Stimulated activated CD8-positive, alpha-beta memory T cell treated with anti-CD3 and anti-CD28 coated beads, Interleukin-7, amount 100 ng/mL, for 1 hour (primary cell): ENCODE measurements at places on chromosomes 13 and 19.

DNA sequence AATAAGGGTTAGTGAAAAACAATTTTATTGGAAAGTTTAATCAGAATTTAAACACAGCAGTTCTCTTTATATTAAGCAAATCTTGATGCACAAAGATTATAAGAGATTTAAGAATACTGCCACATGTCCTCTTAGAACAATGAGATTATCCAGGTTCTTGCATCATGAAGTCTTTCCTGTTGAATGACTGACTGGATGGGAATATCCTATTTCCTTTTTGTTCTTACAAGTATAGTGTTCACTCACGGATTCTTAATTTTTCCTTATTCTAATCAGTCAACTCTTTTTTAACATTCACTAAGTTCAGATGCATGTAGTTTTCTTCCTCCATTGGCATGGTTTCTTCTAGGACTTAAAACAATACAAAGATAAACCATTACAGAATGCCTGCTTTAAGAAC lies 10.1 kb downstream of the URI1 start:
- DNase-seq, result no peak

DNA sequence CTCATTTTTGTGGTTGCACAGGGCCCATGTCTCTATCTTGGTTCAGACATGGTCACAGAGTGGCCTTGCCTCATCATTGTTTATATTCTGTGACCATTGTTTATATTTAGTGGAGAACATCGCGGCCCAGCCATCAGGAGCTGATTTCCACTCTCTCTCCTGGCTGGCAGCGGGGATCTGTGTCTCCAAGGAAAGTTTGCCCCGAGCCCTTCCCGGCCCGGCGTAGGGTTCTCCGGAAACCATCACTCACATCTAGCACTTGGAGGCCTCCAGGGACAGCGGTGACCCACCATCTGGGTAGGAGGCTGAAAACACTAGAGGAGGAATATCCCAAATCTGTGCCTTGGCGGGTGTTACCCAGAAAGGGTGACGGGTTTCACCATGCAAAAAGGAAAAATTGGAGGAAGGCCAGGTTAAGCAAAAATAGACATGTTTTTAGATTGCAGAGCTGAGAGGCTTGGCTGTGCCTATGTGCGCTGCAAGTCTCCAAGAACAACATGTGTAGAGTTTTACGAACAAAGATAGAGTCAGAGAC lies 726 bp upstream of the ZNF358 start:
- DNase-seq, result no peak

DNA sequence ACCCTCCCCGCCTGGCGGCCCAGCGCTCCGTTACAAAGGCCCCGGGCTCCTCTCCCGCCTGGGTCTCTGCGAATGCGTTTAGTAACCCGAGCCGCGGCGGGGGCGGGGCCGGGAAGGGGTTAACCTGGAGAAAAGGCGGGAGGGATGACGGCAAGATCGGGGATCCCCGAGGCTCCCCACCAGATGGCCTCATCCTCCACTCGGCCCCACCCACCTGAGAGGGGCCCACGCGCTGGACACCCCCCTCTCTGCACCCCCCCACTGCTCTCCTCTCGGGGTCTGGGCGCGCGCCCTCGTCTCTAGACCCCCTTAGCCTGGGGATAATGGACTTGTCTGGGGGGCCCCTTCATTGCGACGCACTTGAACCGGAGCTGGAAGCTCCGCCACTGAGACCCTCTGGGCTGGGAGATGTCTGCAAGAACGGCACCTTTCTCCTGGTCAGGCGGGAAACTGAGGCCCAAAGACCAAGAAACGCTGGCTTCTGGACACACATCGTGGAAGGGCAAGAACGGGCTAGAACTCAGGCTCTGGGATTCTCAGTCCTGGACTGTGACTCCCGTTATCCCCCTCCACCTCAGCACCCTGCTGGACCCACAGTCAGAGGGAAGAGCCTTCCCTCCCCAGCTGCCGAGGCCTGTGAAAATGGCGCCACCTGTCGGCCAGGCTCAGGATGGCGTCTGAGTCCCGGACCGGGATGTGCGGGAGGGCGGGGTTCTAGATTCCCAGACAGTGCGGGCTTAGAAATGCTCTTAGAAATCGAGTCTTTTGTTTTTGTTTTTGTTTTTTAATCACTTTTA lies 2.9 kb upstream of the LTBP4 start:
- DNase-seq, result peak; percentile 70

DNA sequence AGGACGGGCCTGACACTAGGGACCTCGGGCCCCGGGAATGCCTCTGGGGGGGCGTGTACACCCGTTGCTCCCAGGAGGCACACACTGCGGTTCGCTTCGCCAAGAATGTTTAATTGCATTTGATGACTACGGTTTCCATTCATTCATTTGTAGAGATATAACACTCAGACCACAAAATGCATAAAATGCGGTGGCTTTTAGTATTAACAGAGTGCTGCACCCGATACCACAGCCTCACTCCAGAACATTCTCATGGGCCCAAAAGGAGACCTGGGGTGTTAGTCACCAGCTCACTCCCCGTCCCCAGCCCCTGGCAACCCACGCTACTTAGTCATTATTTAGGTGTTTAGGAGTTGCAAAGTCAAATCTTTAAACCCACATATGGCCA lies 21.8 kb downstream of the HCN2 start:
- peak; percentile 21 for DNase-seq

GRCh38 chr13:23810685-23811240 lies 78.4 kb downstream of the MIPEP start:
- no peak for DNase-seq

GRCh38 chr19:4702764-4703163 lies 20.9 kb downstream of the DPP9 start:
- DNase-seq, result no peak

GRCh38 chr13:109868578-109869311 lies 82.4 kb upstream of the IRS2 start:
- no peak for DNase-seq

DNA sequence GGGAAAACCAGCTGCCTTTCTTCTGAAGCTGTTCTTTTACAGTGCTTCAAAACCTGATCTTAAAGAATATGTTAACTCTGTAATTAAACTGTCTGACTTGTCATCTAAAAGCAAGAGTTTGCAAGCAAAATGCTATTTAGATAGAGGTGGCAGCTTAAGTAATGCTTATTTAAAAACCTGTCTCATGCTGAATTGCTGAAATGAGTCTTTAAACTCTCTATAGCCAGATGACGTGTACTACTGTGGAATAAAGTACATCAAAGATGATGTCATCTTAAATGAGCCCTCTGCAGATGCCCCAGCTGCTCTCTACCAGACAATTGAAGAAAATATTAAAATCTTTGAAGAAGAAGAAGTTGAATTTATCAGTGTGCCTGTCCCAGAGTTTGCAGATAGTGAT lies 22.9 kb downstream of the ITM2B start:
- no peak for DNase-seq

GRCh38 chr19:55857974-55858373 lies 21.6 kb downstream of the NLRP4 start:
- no peak for DNase-seq

DNA sequence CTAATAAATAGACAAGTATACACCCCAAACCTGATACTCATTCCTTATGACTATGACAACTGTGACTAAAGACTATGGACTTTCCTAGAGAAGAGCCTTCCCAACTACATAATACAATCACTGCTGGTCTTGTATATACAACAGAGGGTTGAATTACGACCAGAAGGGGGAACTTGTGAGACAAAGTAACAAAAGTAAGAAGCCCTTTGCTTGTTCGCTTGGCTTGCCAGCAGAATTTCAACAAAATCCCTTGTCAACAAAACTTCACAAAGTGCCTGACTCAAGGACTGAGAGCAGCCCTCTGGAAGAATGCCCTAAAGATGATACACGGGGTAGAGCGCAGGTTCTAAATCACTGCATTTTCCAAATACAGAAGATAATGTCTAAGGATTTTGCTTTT lies 99.4 kb downstream of the WASF3 start:
- no peak for DNase-seq

DNA sequence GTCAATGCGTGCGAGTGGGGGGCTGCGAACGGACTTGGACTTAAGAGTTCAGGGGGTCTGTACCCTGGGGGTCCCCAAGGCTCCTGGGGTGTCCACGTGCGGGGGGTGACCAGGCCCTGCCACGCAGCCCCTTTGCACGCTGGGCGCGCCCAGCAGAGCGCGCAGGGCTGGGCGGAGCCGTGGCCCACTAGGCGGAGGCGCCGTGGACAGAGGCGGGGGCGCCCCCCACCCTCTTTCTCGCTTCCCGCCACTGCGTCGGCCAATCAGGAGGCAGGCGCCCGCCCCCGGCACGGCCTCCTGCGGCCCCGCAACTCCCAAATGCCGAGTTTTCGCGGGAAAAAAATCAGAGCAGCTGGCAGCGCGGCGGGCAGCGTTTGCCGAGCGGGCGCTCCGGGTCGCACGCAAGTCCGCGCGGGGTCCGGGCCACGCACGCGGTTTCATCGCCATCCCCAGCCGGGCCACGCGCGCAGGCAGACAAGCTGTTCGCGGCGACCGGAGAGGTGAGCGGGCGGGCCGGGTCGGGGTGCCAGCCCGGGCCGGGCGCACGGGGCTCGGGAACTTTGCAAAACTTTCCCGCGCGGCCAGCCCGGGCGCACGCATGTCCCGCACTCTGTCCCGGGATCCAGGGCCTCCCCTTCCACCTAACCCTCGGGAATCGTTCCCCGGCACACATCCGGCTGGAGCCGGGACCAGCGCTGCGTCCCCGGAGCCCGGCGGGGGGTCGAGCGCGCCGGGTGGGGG lies at the start of gene UHRF1:
Gene UHRF1, plus strand, starts transcription at position 346 of the 741 bp plus-strand sequence. CDS start 1,385 bp downstream, outside the sequence.
- DNase-seq, result no peak
